ENCODE measurements at places on chromosomes 1 and 21. TPM values are rescaled to one million over a fixed set of nuclear protein-coding genes. Genes with fewer than 3 reads are reported as not detected.

Gene POGZ
- polyA plus RNA-seq = 23.9 TPM

Gene ABCA4
- polyA plus RNA-seq = 0.06 TPM

Gene FCN3
- polyA plus RNA-seq = not detected

Gene TEDDM1
- polyA plus RNA-seq = not detected

Gene OR2L8
- polyA plus RNA-seq = not detected

Gene DEPDC1
- 3.8 TPM for polyA plus RNA-seq

Gene LAMB3
- 14.1 TPM for polyA plus RNA-seq

Gene ST6GALNAC3
- polyA plus RNA-seq = 12.1 TPM

Gene FLG2
- polyA plus RNA-seq = not detected

Gene ADAM30
- not detected for polyA plus RNA-seq

Gene FMO1
- not detected for polyA plus RNA-seq
